ENCODE measurements at places on chromosomes 7 and 10.

DNA sequence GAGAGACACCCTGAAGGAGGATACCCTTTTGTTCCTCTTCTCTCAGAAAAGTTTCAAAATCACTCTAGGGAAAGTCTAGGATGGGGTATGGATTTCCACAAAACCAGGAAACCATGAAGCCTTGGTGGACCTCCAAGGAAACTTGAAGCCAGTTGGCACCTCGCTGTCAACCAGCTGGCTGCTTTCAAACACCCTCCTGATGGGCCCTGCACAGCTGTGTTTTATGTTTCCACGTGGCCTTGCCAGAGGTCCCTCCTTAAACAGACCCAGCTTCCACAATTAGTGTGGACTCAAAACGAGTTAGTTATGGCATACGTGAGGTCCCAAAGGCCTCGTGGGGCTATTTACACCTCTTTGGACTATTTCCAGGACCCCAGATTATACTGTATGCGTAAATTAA lies 5.9 kb downstream of the PPP1R3A start:
- DNase-seq, result no peak

GRCh38 chr7:158672975-158673374 lies 31.6 kb downstream of the NCAPG2 start:
- peak; percentile 56 for DNase-seq

DNA sequence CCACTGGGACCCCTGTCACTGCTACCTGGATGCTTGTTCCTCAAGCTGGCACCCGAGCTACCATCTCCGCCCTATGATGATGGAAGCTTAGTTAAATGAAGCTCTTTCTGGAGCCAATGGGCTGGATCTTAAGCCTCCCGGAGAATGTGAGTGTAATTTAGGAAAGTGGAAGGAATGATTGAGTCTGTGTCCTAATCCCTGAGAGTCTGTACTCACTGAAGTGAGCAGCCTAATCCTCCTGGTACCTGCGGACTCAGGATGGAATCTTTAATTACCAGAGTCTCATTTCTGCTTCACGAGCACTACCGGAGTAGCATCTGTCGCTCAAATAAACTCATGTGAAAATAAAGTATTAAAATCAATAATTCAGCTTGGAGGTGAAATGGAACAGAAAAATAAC lies 255.5 kb downstream of the WDR37 start:
- no peak for DNase-seq

DNA sequence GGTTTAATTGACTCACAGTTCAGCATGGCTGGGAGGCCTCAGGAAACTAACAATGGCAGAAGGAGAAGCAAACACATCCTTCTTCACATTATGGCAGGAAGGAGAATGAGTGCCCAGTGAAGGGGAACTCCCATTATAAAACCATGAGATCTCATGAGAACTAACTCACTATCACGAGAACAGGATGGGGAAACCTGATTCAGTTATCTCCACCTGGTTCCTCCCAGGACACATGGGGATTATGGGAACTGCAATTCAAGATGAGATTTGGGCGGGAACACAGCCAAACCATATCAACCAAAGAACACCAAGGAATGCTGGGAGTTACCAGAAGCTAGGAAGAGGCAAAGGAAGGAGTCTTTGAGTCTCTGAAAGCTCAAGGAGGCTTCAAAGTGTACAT lies 94.3 kb downstream of the IPMK start:
- DNase-seq, result no peak

- no peak for DNase-seq
Observed at GRCh38 chr10:132131581-132132420, 54.9 kb upstream of the DPYSL4 start.
